ENCODE measurements at places on chromosomes 16 and 17.
A peak's percentile ranks its signal among the peaks of the same experiment; 100 is the strongest.

DNA sequence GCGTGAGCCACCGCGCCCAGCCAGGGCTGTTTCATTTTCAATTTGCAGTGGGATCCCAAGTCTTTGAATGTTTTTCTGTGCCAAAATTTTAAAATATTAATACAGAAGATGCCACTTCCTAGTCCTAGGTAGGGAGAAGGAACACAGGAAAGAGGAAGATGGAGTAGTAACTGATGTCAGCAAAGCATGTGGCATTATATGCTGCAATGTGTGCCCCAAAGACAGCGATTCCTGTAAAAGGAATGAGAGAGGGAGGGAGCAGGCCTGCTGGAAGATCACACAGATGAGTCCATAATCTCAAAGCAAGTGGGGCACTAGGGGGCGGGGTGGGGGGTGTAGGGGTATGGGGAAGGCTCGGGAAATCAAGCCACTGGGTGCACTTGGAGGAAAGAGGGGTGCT is 23.4 kb upstream of the SSTR2 start:
- no peak for DNase-seq

DNA sequence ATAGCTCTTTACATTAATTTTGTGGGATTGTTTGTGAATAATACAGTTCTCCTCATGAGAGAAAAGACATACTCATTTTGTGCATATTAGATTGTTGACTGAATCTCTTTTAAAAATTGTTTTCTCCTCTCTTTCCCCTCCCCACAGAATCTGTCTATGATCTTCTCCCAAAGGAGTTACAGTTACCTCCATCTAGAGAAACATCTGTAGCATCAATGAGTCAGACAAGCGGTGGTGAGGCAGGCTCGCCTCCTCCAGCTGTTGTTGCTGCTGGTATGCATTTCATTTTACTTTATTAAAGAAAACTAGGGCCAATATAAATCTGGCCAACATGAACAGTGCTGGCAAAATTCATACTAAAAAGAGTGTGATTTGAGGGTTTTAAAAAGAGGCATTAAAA is 60.5 kb downstream of the NFAT5 start:
- peak; percentile 33 for DNase-seq

GRCh38 chr17:28369684-28370034 is 448 bp downstream of the VTN start:
- DNase-seq: no peak

- peak; percentile 64 for DNase-seq
These were observed 10.8 kb downstream of the TMEM235 start for GRCh38 chr17:78242024-78242742.

DNA sequence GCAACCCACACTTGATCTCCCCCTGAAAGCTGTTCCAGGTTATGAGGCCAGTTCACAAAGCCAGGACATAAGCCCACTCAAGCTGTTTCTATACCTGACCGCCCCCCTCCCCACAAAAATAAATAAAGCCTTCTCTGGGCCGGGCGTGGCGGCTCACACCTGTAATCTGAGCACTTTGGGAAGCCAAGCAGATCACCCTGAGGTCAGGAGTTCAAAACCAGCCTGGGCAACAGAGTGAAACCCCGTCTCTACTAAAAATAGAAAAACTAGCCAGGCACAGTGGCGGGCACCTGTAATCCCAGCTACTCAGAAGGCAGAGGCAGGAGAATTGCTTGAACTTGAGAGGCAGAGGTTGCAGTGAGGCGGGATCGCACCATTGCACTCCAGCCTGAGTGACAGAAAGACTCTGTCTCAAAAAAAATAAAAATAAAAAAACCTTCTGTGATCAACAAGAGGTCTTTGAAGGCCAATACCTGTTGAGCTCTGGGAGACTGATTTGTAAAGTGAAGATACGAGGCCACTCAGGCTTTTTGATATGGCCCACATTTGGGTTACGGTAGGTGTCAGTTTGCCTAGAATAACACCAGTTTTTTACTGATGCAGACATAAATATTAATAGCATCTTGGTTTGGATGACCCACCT is 2.2 kb downstream of the KDM8 start:
- DNase-seq: no peak

GRCh38 chr17:44782326-44782850 is 23.6 kb downstream of the ADAM11 start:
- no peak for DNase-seq

Measured in hematopoietic multipotent progenitor cell treated with erythropoietin and hydrocortisone succinate and interleukin-3 and kit ligand, for 4 days (in vitro differentiated cells).